SK-N-DZ (cell line): ENCODE measurements at places on chromosomes 13 and 19.

DNA sequence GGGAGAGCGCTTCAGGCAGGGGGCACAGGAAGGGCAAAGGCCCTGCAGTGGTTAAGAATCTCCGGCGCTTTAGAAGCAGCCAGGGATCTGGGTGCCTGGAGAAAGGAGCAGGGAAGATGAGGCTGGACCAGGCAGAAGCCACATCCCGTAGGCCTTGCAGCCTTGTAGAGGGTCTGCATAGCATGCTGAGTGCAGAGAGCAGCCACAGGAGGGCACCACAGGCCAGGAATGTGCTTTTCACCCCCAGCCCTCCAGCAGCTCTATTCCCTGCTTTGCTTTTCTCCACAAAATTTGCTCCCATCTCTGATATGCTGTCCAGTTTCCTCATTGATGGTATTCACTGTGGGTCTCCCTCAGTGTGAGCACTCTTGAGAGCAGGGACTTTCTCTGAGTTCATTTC is 5.7 kb downstream of the WDR62 start:
- DNase-seq = no peak

DNA sequence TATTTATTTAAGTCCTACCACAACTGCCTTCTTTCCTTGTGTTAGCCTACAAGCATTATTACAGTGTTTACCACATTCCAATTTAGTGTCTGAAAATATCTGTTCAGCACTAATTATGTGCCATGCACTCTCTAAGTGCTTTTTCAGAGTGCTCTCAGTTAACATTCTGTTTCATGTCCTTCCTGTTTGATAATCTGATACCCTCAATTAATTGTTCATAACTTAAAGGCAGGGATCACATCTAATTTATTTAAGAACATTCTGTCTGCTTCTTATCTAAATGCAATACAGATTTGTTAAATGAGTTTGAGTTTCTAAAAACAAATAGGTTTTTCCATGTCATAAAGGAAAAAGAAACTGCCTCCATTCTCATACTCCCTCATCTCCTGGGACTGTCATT is 649.6 kb upstream of the ATXN8OS start:
- DNase-seq = peak; percentile 35

DNA sequence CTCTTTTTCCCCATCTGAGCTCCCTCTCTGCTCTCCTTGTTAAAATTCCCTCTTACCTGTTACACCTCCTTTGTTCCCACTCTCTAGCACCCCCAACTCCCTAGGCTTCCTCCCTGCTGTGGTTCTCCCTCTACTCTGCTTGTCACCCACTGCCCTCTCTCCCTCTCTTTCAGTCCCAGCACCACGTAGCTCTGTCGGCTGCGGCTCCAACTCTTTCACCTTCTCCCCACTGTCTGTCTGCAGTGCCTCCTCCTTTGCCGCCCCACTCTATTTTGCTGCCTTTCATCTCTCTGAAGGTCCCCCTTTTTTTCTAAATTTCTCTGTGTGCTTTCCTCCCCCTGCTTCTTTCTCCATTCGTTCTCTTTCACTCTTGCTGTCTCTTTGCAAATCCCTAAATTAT is 1.1 kb downstream of the ZNF836 start:
- DNase-seq = no peak

DNA sequence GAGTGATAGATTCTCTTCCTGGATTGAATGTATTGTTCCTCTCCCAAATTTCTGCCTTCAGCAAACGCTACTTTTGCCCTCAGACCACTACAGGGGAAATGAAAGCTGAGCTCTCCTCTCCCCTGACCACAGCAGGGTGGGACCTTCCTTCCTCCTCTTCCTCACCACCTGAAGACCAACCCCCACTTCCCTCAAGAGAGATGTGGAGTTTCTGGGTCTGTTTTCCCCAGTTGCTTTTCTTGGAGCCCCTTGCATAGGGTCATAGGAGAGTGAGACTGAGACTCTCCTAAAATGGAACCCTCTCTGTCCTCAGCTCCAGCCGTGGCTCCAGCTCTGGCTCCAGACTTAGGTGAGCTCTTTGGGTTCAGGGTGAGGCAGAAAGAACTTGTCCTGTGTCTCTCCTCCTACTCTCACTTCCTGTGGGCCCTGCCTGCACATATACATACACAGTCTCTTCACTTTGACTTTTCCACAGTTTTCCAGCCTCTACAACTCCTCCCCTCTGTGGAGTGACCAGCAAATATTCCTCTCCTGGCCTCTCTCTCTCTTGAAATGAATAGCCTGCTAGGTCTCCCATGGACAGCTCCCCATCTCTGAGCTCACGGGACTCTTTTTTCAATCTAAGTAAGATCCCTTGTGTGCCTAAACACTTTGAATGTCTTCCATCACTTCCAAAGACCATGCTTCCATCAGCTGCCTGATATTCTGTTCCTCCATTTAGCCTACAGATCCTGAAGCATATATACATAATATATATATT is 19.2 kb upstream of the ZNF175 start:
- DNase-seq = no peak

DNA sequence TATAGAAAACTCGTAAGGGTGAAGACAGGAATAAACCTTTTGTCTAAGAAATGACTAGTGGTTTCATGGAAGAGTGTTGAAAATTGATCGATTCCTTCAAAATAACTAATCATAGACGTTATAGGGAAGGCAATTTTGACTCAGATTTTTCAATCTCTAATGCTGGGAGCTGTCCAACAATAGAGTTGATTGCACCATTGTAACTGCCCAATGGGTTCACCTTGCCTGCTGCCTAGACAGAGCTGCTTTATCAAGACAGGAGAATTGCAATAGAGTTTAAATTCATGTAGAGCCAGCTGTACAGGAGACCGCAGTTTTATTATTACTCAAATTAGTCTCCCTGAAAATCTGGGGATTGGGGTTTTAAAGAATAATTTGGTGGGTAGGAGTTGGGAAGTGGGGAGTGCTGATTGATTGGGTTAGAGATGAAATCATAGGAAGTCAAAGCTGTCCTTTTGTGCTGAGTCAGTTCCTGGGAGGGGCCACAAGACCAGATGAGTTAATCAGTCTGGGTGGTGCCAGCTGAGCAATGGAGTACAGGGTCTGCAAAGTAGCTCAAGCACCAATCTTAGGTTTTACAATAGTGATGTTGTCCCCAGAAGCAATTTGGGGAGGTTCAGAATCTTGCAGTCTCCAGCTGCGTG is 16.8 kb upstream of the ADGRE2 start:
- DNase-seq = no peak
